ENCODE measurements at places on chromosomes 6 and 20. TPM values are rescaled to one million over a fixed set of nuclear protein-coding genes. Genes with fewer than 3 reads are reported as not detected.
A peak's percentile ranks its signal among the peaks of the same experiment; 100 is the strongest.

DNA sequence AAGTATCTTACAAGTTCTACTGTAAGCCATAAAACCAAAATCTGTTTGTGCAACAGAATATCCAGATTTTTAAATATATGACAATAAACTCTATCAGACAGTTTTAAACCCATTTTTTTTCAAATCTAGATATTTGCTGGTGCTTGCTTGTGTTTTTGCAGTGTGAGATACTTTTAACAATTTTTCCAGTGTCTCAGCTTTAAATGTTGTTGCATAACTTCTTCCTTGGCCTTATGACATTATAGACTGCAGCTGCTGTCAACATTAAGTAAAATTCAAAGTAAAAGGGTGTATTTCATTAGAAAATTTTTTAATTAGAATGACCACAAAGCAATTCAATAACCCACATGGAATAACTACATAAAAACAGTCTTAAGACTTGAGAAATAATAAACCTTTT is 139.5 kb downstream of the PTPRK start:
- no peaks in the 10 kb centered on the region for H3K4me1 ChIP-seq
- no peaks in the 10 kb centered on the region for H3K27me3 ChIP-seq
- H3K36me3 ChIP-seq: no peaks in the 10 kb centered on the region
- H3K27ac ChIP-seq: no peak overlapping the region
- H3K4me3 ChIP-seq: no peak overlapping the region

GRCh38 chr6:84707171-84707570 is 57.2 kb downstream of the TBX18 start:
- no peak for DNase-seq
- no peaks in the 10 kb centered on the region for H3K27me3 ChIP-seq
- no peaks in the 10 kb centered on the region for H3K4me1 ChIP-seq
- no peaks in the 10 kb centered on the region for H3K36me3 ChIP-seq

GRCh38 chr6:5435449-5435848 is 174.1 kb downstream of the FARS2 start:
- DNase-seq: no peak
- no peaks in the 10 kb centered on the region for H3K27me3 ChIP-seq
- no peaks in the 10 kb centered on the region for H3K36me3 ChIP-seq
- H3K4me1 ChIP-seq: no peaks in the 10 kb centered on the region
- H3K27ac ChIP-seq: no peak overlapping the region
- H3K4me3 ChIP-seq: no peak overlapping the region

DNA sequence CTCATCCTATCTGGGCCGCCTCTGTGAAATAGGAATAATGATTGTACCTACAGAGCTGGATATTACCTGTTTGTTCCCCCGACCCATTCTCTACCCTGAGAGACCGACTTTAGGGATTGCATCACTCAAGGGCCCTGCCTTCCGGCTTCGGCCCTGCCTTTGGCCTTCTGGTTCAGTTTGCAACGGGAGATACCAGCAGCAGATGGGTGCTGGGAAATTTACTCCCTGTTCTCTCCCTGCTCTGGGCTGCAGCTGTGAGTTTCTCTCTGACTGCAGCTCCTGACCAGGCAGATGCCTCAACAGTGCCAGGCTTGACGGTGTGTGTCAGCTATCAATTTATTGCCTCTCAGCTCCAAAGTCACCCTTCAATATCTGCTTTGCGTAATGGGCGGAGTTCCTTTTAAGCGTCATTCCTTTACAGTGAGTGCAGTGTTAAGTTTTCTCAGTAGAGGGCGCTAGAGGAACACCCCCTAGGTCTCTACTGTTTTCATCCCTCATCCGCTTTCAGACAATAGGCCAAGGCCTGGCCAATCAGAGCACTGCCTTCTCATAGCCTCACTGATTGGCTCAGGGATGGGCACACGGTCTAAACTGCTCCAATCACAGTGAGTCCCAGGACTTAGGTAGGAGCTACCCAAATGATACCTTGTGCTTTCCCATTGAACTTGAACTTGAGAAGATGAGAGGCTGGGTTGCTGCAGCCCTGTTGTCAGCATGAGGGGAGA is 30.0 kb downstream of the KCNG1 start:
- no peak for DNase-seq
- no peak overlapping the region for H3K4me3 ChIP-seq
- no peaks in the 10 kb centered on the region for H3K4me1 ChIP-seq
- H3K27me3 ChIP-seq: peaks cover 8% of the 10 kb centered on the region

The PRR18 gene
- not detected for total RNA-seq

The CRYBG1 gene
- total RNA-seq: 30.9 TPM

The BANF2 gene
- not detected for total RNA-seq

GRCh38 chr6:149925974-149926777 is 3.3 kb upstream of the RAET1G start:
- no peaks in the 10 kb centered on the region for H3K4me1 ChIP-seq
- H3K36me3 ChIP-seq: no peaks in the 10 kb centered on the region
- peak overlapping the region; percentile 66 for H3K27ac ChIP-seq
- no peaks in the 10 kb centered on the region for H3K27me3 ChIP-seq
